ENCODE measurements at places on chromosomes 16 and 17.

- no peak for DNase-seq
Observed at GRCh38 chr17:79829004-79829403, 10.2 kb downstream of the CBX4 start.

- DNase-seq = no peak
Observed at GRCh38 chr16:53153130-53153529, 98.3 kb downstream of the CHD9 start.

DNA sequence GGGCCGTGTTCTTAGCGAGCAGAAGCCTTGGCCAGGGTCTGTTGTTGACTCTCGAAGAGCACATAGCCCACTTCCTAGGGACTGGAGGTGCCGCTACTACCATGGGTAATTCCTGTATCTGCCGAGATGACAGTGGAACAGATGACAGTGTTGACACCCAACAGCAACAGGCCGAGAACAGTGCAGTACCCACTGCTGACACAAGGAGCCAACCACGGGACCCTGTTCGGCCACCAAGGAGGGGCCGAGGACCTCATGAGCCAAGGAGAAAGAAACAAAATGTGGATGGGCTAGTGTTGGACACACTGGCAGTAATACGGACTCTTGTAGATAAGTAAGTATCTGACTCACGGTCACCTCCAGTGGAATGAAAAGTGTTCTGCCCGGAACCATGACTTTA is 18.5 kb downstream of the RSPRY1 start:
- DNase-seq = no peak

DNA sequence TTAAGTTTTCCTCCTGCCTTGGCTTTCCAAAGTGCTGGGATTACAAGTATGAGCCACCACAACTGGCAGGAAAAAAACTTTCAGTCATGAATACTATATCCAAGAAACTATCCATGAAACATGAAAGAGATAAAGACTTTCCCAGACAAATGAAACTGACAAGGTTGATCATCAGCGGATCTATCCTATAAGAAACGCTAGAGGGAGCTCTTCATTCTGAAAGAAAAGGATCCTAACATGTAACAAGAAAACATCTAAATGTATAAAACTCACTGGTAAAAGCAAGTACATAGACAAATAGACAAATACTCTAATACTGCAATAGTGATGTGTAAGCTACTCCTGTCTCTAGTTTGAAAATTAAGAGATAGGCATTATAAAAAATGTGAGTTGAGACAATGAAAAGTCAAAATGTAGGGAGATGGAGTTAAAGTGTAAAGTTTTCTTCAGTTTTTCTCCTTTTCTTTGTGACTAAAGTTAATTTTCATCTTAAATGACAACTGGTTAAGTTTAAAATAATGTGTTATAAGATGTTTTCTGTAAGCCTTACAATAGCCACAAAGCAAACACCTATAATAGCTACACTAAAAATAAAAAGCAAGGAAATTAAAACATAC is 79.6 kb upstream of the TEKT1 start:
- DNase-seq = peak; percentile 12

- DNase-seq = no peak
Observed at GRCh38 chr17:12947047-12947446, 70.8 kb downstream of the ELAC2 start.

DNA sequence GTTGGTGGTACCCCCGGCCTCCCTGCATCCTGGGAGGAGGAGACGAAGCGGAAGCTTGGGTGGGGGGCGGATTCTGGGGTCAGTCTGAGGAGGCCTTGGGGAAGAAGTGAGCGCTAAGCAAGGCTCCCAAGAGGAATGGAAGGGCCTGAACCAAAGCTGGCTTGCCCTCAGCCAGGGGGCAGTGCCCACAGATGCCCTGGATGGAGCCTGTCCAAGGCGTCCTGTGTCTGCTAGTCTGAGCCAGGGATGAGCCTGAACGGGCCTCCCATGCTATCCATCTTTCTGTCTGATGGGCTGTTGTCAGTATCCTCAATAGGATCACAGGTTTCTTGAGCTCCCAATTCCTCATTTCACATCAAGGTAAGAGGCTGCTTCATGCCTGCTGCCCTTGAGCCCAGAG is 122.3 kb upstream of the LHX1 start:
- no peak for DNase-seq

DNA sequence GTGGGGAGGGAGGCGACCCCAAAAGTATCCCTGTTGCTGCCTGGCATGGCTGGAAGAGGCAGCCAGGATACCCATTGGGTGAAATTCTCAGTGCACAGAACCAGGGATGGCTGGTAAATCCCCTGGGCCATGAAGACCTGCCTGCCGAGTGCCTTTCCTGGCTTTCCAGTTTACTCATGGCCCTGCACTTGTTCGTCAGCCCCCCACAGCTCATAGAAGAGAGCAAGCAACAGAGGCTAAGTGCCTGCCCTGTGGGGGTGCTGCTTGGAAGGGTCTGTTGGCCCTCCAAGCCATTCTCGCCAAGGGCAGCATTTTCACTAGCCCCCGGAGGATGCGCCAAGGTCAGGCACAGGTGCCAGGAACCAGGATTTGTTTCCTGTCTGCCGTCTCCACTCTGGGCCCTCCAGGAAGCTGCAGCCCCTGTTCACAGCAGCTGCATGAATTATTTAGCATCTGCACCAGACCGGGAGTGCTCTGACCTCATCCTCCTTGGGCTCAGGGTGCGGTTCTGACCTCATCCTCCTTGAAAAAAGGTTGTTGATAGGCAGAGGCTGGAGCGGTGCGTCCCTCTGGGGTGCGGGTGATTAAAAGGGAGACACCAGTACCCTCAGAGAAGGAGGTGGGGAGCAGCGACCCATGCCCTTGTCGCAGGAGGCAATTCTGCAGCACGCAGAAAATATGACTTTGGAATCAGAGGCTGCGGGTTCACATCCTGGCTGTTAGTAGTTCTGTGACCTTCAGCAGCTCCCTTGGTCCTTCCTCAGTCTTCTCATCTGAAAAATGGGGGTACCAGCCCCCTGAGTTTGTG is 14.2 kb upstream of the CD300A start:
- DNase-seq = no peak

GRCh38 chr17:613725-614124 is 100.9 kb downstream of the VPS53 start:
- no peak for DNase-seq

DNA sequence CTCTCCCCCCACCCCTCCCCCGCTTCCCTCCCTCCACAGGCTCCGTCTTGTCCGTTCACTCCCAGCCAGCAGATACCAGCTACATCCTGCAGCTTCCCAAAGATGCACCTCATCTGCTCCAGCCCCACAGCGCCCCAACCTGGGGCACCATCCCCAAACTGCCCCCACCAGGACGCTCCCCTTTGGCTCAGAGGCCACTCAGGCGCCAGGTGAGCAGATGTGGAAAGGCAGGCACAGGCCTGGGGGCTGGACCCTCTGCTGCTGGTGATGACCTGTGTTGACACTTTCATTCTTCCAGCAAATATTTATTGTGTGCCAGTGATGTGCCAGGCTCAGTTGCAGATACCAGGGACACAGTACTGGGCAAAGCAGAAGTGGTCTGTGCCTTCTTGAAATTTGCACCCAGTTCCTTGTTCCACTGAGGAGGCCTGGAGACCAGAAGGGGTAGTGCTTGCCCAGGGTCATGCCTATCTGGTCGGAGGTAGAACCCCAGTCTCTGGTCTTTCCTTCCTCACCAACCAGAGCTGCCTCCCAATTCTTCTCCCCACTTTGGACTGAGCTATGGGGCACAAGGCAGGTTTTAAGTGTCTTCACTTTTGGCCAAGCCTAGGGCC is 10.3 kb upstream of the ABCC3 start:
- no peak for DNase-seq

GRCh38 chr17:50375858-50376538 is 3.0 kb downstream of the EME1 start:
- DNase-seq = no peak

DNA sequence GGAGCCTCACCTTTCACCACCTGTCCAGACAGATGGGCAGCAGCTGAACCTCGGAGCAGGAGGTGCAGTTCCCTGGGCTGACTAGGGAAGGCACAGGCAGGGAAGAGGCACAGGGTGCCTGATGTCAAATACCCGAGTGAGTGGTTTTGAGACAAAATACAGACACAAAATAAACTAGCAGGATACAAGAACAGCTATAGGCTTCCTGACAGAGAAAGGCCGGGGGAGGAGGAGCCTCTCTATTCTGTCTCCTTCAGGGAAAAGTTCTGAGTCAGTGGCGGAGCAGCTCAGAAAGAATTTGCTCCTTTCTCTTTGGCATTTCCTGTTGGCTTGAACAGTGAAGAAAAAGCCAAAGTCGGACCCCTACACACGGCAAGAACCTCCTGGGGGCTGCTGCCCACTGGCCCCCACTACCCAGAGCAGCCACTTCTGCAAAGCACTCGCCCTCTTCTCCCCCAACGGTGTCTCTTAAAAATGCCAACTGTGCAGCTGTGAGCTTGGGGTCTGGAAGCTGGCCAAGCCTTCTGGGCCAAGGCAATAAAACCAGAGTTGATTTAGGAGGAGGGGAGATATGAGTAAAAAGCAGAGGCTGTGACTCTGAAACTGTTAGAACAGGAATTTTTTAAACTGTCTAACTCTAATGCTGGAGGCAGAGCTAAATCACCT is 14.4 kb upstream of the FAAP100 start:
- peak; percentile 96 for DNase-seq

DNA sequence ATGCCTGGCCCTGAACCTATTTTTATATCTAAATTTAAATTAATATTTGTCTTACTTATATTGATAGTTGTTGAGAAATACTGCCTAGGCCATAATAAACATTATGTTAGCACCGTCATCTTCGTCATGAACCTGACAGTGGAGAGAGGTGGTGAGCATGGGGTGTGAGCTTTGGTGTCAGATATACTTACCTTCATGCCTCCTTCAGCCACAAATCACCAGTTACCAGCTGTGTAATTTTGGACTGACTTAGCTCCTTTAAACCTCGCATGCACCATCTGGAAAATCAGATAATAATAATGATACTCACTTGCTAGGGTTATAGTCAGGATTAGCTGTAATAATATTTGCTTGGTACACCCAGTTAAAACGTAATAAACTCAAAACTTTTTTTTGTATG is 35.0 kb downstream of the SNX29 start:
- DNase-seq = no peak

DNA sequence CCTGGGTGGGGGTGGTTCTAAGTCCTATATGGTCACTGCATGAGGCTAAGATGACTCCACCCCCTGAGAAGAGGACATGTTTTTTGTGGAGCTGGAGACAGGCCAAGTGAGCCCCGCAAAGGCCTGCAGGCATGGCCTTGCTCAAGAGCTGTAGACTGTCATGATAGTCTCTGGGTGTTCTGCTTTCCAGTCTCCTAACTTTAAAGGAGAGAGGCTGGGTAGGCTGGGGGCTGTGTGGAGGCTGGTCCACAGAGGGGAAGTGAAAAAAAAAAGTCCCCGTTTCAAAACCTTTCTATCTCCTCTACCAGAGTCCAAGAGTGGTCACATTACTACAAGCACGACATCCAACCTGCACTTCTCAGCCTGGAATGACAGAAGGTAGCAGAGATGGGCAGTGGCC is 27.1 kb downstream of the CDRT4 start:
- DNase-seq = no peak

GRCh38 chr17:58192612-58193011 is at the start of gene EPX:
EPX (plus strand) TSS chr17:58192726; CDS start chr17:58192847, 121 bp downstream.
- no peak for DNase-seq

GRCh38 chr17:4642286-4642685 is 808 bp upstream of the ALOX15 start:
- DNase-seq = no peak

DNA sequence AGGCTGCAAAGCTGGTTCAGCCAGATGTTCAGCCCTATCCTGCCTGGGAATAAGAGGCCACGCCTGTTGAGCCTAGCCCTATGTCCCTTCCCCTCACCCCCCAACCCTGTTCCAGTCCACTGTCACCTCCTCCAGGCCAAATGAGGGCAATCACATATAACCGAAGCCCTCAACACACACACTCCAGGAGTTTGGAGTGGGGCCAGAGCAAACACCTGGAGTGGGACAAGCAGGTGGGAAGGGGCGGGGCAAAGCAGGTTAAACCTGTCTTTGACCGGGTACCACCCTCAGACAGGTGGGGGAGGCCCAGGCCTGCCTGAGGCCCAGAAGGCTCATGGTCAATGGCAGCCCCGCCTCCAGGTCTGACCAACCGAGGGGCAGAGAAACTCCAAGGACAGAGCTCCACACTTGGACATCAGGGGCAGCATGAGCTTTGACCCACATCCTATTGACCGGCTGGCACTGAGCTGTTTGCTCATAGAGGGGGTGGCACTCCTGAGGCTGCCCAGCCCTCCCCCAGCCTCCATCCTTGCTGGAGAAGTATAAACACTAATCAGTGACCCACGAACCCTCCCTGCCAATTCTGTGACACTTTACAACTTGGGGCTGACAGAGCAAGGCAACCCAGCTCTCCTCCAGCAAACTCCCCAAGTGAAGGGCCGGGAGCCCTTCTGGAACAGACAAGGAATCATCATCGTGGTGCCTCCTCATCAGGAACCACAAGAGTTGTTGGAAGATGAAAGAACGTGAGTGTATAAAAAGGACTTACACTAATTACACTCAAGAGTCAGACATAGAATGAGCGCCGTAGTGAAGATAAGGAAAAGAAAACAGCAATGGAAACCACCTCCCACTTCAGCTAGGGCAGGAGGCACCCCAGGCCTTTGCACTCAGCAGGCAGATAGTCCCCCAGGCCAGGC is 1.5 kb downstream of the ESRP2 start:
- no peak for DNase-seq

- DNase-seq = peak; percentile 75
Observed at GRCh38 chr17:50949989-50950877, 84.1 kb upstream of the TOB1 start.

DNA sequence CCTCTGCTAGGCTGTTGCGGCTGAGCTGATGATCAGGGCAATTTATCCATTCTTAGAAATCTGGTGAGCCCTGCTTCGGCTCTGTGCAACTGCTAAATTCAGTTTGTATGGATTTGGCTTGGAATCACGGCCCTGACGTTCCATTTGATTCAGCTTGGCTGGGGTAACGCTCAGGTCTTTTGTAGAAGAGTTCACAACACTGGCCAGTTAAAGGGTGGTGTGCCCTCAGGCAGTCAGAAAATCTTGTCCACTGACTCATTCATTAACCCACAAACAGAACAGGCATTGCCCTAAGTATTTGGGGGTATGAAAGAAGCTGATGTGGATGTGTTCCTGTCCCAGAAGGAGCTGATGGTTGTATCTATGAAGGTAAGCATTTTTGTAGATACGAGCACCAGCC is 53.9 kb downstream of the GNAO1 start:
- DNase-seq = no peak

DNA sequence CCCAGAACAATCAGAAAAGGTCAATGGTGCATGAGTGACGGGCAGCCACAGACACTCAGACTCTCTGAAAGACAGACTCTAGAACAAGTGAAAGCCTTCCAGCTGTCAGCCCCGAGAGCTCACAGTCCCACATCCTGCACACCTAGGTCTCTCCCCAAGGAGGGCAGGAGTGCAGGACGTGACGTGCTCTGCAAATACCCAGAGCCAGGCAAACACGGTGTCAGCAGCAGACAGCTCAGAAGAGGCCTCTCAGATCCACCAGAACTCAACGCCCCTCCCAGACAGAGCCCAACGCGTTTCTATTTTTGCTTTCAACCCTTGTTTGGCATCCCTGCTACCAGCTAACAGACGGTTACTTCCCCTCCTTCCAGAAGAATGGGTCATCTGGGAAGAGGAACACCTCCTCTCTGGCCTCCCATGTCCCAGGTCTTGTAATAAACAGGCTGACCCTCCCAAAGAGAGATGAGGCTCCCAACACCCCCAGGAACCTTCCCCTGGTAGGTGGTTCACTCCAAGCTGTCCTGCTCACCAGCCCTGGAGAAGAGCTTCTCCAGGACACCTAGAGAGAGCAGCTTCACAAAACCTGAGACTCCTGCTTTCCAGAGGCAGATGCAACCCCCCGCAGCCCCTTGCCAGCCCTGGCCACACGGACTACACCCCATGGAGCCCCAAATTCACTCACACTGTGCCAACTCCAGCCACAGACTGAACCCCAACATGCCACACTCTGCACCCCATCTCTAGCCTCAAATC is 7.6 kb downstream of the PITPNM3 start:
- DNase-seq = no peak

- no peak for DNase-seq
Observed at GRCh38 chr16:68512183-68512582, 26.9 kb upstream of the ZFP90 start.
